Cerebellum (tissue), 4 donors: ENCODE measurements at places on chromosomes 1 and 21. TPM values are rescaled to one million over a fixed set of nuclear protein-coding genes. Genes with fewer than 3 reads are reported as not detected.

CYP4A11 gene
- total RNA-seq: 0.36 TPM

PSMD4 gene
- 64.4 TPM for total RNA-seq

OR2L8 gene
- 6.6 TPM for total RNA-seq

HMCN1 gene
- total RNA-seq: 10.8 TPM

STUM gene
- total RNA-seq: 24.0 TPM

SRSF10 gene
- total RNA-seq: 157 TPM

FOXO6 gene
- 1.3 TPM for total RNA-seq

LHX8 gene
- 0.64 TPM for total RNA-seq

LCE1A gene
- total RNA-seq: not detected

GJA5 gene
- 2.1 TPM for total RNA-seq

CACNA1E gene
- total RNA-seq: 51.2 TPM

CD1E gene
- total RNA-seq: not detected

ITLN2 gene
- total RNA-seq: not detected

AMY1A gene
- not detected for total RNA-seq

FALEC gene
- 2.2 TPM for total RNA-seq

AQP10 gene
- not detected for total RNA-seq

ALG6 gene
- 49.4 TPM for total RNA-seq

HSD3B2 gene
- not detected for total RNA-seq

TMPRSS15 gene
- total RNA-seq: 0.18 TPM

VAV3 gene
- 19.5 TPM for total RNA-seq

ARHGEF10L gene
- 33.8 TPM for total RNA-seq

PLEKHN1 gene
- total RNA-seq: not detected
